Erythroblast (primary cell): ENCODE measurements at places on chromosomes 6 and 20.
A peak's percentile ranks its signal among the peaks of the same experiment; 100 is the strongest.

GRCh38 chr6:132300323-132300949 lies 100.8 kb downstream of the MOXD1 start:
- peak; percentile 31 for DNase-seq

- no peak for DNase-seq
Observed at GRCh38 chr6:106918115-106918514, 56.4 kb downstream of the CD24 start.

GRCh38 chr6:10163203-10163962 lies 251.5 kb downstream of the TFAP2A start:
- no peak for DNase-seq

DNA sequence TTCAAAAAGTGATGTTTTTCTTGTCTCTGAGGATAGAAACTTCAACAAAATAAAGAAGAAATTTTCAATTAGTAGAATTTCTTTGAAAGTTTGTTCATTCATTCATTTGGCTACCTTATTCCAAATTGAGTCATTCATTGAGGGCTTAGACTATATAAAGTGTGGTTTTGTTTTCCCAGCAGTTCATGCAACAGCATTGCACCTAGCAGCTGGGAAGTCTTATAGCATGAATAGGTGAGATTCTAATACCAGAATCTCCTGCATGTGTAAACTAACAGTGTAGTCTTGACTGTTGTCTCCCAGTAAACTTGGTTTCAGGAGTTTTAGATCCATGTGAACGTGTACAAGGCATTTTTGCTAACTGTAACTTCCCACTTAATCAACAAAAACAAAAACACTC lies 7.1 kb downstream of the ESR1 start:
- DNase-seq = no peak

DNA sequence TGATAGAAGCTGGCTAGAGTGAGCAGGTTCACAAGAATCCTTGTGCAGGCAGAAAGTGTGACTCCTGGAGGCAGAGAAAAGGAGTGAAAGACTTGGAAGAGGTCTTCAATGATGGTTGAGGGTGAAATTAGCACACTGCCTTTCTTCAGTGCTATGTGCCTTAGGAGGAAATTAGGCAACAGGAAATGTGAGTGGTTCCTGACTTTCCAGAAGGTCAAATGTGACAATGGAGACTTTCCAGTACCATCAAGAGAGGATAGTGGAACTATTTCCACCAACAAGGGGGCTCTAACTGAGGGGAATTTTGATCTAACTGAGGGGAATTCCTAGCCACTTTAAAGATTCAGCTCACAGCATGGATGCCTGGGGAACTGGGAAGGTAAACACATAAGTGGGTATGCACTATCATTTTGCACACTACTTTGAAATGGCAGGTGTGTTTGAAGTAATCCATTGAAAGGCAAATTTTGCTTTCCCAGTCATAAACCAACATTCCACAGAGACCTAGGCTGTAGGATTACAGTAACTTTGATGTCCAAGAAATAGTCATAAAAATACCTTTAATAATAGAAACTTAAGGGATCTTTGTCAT lies 90.0 kb downstream of the PERP start:
- no peak for DNase-seq

DNA sequence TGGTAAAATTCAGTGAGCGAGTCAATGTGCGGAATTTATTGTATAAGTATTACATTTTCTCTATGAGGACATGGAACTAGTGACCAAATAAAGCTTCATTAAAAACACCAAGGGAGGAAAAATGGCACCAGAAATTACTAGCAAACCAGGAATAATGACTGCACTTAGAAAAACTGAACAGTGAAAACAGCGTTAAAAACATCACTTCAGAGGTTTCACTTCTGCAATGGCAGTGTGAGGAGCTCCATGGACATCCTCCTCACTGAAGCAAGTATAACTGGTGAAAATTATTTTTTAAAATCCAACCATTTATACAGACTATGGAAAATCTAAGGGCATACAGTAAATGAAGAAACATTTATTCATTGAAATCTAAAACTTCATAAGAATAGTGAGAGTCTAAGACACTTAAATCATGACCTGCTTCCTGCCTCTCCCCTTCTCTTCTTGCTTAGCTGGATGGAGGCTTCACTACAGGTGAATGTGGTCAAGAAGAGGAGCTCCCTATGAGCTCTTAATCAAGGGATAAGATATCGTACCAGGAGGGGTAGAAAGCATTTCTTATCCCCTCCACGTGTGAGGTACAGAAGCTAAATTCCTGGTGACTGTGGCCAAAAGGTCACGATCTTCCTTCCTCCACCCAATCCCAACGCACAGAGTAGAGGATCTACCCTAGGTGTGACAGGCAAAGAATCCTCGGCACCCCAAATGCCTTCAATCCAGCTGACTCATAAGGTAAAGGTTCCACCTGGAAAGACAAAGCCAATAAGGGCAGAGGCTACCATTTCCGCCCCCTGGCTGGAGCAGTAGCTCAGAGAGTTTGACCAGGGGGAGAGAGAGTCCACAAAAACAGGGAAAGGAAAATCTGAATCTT lies 12.3 kb upstream of the ASF1A start:
- no peak for DNase-seq

GRCh38 chr6:7920425-7920824 lies 9.8 kb upstream of the TXNDC5 start:
- no peak for DNase-seq

DNA sequence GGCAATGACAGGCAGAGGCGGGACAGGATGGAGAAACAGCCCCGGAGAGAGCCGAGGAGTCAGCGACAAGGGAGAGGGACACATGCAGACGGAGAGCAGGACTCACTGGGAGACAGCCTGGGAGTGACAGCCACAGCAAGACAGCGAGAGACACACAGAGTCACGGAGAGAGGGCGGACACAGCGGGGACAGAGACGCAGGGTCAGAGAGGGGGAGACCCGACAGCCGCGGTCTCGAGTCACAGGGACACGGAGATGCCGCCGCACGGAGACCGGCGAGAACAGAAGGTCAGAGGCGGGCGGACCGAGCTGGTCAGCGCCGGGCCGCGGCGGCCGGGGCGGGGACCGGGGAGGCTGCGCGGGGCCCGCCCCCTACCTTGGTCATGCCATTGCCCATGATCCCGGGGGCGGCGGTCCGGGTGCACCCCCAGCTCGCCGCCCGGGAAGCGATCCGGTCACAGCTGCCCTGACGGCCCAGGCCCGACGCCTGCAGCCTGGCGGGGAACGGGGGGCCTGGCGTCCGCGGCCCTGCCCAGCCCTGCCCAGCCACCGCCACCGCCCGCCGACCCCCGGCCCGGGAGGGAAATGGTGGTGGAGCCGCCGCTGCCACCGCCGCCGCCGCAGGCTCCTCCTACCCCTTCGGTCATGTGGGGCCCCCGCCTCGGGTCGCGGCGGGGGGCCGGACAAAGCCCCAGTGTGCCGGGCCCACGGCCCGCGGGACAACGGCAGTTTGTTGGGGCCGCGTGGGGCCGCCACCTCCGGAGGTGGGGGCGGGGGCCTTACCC lies at the start of the genes DUSP15 and TTLL9:
DUSP15 (minus strand) TSS at position 586 of the 784 bp plus-strand sequence; CDS start at position 396, 190 bp downstream.
TTLL9 (plus strand) TSS at position 693 of the 784 bp plus-strand sequence. CDS start 493 bp downstream, outside the sequence.
- DNase-seq = no peak
